ENCODE measurements at places on chromosomes 7 and 10.
A peak's percentile ranks its signal among the peaks of the same experiment; 100 is the strongest.

DNA sequence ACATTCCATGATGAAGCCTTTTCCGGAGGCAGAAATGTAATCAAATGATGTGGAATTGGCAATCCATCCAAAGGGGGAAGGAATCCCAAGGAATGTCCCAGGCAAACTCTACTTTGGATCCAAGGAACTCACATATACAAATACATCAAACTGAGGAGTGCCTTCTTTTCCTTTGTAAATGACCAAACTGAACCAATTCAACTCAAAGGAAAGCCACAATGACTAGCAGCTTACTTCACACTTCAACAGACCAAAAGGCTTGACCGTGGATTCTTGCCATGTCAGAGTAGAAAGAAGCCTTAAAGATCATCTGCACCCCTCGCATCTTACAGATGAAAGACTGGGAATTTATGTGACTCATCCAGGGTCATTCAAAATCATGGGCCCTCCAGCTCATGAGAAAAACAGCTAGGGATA lies 79.7 kb upstream of the MACROH2A2 start:
- DNase-seq = no peak

GRCh38 chr10:79079490-79080355 lies 11.0 kb downstream of the ZMIZ1 start:
- no peak for DNase-seq

- no peak for DNase-seq
These were observed 99.6 kb upstream of the NPS start for GRCh38 chr10:127449490-127449889.

- DNase-seq = peak; percentile 17
These were observed 259.1 kb upstream of the MKLN1 start for GRCh38 chr7:131068604-131069021.

DNA sequence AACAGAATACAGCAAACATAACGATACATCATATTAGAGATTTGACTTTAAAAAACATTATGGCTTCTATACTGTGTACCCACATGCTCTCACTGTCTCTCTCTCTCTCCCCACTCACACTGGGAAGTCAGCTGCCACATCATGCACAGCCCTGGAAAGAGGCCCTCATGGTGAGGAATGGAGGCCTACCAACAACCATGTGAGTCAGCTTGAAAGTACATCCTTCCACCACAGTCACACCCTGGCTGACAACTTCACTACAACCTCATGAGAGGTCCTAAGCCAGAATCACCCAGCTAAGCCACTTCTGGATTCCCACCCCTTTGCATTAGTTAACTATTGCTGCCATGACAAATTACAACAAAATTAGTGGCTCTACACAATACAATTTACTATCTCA lies 23.3 kb upstream of the GPR22 start:
- no peak for DNase-seq

DNA sequence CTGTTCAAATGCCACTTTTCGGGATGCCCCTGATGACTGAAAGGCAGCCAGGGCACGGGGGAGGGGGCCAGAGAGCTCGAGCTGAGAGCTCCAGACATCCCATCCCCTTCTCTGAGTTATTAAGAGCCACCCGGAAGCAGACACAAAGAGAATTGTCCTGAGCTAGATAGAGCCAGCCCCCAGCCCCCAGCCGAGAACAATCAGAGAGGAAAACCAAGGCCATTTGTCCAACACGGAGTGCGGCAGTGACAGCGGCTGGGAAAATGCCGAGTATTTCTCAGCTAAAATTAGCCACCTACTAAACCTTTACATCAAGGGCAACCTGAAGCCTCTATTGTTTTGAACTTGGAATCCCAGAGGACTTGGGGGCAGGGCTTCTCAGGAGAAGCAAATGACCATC lies 51.0 kb downstream of the UNC5B start:
- DNase-seq = peak; percentile 62

DNA sequence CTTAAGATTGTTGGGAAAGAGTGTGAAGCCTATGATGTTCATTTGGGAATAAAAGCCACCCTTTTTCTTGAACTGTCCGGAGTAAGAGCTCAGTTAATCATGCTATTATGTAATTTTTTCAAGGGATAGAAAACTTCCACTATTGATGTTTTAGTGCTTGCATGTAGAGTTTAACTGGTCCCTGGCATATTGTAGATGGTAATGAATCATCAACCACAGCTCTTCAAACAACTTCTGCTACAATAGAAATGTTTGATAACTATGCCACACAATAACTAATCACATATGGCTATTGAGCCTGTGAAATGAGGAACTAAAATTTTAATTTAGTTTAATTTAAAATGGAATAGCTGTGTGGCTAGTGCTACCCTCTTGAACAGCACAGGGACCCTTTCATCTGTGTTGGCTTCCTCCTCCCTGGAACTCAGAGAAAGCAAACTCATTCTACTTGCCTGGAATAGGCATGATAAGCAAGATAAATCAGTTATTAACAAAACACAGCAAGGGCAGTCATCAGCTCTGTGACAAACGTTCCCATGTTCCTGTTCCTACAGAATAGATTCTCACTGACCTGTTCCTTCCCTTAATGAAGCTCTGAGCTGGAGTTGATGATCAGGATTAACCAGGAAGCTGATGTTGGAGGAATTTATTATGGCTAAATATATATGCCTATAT lies 4.9 kb upstream of the SRI start:
- DNase-seq = no peak

GRCh38 chr7:1129431-1129830 lies 30.6 kb downstream of the ZFAND2A start:
- DNase-seq = no peak

DNA sequence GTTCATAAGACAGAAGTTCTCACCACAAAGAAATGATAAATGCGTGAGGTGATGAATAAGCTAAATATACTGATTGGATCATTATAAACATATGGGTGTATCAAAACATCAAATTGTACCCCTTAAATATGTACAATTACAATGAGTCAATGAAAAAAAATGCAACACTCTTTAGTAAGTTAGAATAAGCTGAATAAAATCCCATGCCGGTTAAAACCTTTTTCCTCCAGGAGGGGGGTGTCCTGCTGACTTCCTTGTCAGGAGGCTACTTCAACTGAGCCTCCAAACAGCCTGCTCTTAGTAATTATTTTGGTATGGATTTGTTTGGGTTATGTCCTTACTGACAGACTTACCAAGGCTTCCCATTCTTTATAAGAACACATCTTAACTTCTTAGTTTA lies 649.1 kb downstream of the INHBA start:
- DNase-seq = no peak

DNA sequence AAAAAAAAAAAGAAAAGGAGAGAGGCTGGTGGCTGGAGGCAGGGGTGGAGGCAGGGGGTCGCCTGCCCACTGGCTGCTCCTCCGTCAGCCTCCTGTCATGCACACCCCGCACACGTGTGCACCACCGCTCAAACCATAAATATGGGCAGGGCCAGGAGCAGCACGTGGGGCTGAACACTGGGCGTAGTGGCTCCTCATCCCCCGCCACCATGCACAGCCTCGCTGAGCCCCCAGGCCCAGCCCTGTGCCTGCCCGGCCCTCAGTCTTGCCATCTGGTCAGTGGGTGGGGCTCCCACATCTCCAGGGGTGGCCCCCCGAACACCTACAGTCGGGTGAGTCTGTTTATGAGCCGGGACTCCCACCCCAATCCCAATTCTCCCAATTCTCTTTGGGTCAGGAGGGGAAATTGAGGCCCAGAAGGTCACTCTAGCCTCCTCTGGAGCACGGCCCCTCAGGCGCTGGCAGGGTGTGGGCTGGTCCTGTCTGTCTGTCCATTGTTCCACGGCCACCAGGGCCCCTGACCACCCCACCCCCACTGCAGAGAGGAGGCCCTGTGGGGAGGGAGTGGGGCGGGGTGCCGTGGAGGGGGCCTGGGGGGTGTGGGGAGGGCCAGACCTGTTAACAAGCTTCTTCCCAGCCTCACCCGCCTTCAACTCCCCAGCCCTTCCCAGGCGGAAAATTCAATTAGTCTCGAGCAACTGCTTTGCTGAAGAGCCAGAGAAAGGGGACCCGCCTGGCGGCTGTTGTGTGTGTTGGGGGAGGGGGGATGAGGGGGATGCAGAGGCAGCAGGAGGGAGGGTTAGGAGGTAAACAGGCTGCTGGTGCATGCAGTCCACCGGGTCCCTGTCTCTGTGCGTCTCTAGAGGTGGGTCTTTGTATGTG lies 19.5 kb upstream of the GRIFIN start:
- DNase-seq = peak; percentile 14

- no peak for DNase-seq
These were observed 108.2 kb upstream of the KAT6B start for GRCh38 chr10:74718208-74718607.

DNA sequence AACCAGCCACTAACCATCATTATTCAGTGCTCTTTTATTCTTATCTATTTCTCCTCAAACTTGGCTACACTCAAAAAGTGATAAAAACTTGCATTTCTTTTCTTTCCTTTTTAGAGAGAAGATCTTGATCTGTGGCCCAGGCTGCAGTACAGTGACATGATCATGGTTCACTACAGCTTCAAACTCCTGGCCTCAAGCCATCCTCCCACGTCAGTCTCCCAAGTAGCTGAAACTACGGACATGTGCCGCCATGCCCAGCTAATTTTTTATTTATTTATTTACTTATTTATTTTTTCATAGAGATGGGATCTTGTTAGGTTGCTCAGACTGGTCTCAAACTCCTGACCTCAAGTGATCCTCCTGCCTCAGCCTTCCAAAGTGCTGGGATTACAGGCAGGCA lies 24.6 kb upstream of the TMEM248 start:
- DNase-seq = no peak

GRCh38 chr10:125984346-125984745 lies 88.0 kb downstream of the FANK1 start:
- DNase-seq = no peak

DNA sequence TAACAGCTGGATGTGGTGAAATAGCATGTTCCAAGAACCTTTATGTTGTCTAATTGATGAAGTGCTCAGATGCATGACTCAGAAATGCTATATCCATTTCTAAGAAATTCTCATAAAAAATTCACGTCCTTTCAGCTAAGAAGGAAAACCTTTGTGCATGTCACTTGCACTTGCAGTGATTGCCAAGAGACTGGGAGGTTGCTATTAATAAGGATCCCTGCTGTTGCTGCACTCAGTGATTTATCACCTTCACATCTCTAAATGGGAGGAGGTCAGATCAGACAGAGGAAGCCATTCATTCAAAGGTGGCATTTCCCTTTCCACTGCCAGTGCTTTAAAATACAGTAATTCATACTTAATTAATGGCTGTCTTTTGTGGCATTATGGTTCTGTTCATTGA lies 89.5 kb downstream of the THSD7A start:
- DNase-seq = no peak

GRCh38 chr10:131909014-131909808 lies 8.4 kb downstream of the PPP2R2D start:
- DNase-seq = no peak

DNA sequence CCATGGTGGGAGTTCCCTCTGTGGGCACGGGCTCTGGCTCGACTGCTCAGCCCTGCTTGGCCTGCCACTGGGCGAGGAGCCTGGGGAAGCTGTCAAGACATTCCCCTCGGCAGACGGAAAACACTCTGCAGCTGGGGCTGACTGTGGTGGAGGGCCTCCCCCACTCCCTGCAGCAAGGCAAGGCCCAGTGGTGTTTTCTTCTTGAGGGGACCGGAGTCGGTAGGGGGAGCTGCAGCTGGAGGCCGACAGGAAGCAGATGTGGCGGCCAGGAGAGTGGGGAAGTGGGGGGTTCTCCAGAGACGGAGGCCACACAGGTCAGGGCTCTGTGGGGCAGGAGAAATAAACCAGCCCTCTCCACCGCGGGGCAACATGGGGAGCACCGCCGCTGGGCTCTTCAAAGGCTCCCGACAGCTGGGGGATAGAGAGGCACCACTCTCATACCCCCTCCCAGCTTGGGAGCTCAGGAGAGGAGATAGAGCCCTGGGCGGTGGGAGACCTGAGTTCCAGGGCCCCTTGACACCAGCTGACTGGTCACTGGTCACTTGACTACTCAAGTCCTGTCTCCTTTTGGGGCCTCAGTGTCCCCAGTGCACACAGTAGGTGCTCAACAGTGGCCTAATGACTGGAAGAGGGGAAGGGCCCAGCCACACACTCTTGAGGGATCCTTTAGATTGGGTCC lies 43.4 kb downstream of the PPIF start:
- no peak for DNase-seq

DNA sequence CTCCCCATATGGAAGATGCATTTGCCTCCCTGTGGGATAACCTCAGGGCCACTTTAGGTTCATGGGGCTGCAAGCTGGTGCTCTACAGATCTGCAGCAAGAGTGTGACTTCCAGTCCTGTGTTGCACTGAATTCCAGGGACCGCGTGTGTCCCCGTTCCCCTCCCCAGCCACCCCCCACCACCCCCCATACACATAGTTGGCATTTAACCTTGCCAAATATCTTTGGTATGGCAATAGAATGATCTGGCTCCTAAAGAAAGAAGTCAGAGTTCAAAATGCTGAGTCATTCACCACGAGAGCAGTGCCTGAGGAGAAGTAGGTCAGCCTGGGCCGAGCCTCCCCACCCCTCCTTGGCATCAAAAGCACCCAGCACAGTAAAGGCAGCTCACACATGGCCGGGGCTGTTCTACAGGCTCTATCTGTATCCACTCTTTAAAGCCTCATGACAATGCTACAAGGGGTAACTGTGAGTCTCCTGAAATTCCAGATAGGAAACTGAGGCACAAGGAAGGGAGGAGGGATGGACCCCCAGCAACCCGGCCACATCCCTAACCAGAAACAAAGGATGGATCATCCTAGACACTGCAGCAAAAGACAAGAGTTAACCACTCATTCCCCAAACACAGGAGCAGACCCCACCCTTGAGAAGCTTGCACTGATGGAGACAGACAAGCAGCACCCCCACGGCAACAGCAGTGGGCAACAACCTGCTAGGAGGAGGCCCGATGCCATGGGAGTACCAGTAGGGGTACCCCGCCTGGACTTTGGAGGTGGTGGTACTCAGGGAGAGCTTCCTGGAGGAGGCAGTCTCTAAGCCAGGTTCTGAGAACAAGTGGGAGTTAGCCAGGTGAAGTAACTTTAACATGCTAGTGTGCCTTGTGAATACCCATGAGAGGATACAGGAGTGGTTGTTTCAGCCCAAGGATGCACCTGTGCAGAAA lies 70.3 kb upstream of the NANOS1 start:
- DNase-seq = peak; percentile 42

DNA sequence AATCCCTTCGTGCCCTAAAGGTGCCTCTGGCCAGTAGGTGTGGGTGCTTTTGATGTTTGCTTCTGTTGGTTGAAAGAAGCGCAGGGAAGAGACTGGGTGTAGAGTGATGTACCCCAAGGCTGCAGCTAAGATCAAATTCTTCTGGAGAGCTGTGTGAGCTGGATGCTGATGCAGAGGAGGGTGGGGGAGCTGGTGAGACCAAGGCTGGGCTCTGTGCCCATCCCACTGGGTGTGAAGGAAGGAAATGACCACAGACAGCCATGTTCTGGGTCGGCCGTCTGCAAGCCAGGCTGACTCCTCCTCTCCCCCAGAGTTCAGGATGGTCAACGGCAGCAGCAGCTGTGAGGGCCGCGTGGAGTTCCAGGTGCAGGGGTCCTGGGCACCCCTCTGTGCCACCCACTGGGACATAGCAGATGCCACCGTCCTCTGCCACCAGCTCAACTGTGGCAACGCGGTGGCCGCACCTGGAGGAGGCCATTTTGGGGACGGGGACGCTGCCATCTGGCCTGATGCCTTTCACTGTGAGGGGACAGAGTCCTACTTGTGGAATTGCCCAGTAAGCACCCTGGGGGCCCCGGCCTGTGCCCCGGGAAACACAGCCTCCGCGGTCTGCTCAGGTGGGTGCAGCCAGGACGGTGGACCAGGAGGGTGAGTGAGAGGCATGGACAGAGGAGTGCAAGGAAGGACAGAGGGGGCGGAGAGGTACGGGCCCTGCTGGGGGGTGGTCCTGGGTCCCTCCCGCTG lies 5.1 kb downstream of the SCART1 start:
- DNase-seq = no peak

- no peak for DNase-seq
These were observed 537.4 kb downstream of the CNTNAP2 start for GRCh38 chr7:146654048-146654447.

Measured in midbrain (tissue), 1 donor.